ENCODE measurements at places on chromosomes 7 and 10.

DNA sequence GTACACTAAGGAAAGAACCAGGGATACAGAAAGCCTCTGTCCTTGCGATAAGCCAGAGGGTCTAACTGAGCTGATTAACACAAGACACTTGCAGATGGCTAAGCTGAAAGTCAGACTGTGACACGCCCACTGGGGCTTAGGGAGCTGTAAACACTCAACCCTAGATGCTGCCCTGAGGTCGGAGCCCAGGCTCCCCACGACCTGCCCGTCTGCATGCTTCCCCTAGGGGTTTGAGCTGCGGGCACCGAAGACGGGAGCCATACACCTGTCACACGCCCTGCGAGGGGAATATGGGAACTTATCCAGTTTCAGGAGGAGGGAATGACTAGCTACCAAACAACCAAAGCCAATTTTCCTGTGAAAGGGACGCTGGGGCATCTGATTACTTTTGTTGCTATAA lies 96.0 kb downstream of the HTR5A start:
- no peak for DNase-seq

- no peak for DNase-seq
These were observed 742.1 kb downstream of the GRID1 start for GRCh38 chr10:85624511-85624910.

DNA sequence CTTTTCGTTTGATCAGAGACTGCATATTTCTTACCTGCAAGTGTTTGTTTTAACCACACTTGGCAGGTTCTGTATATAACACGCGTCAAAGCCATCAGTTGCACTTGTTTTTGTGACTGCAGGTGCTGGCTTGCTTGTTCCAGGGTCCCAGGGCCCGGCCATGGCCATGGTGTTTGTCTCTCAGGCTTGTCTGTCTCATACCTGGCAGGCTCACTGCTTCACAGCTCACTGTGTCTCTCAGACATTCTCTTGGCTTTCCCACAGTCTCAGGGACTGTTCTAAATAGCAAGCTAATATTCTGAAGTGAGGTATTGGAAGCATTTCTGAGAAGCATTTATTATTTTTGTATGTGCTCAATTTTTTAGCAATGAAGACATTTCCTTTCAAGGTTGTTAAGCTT lies 46.9 kb downstream of the GPR141 start:
- DNase-seq = no peak

GRCh38 chr10:10796774-10797415 lies 220.8 kb upstream of the CELF2 start:
- DNase-seq = no peak

DNA sequence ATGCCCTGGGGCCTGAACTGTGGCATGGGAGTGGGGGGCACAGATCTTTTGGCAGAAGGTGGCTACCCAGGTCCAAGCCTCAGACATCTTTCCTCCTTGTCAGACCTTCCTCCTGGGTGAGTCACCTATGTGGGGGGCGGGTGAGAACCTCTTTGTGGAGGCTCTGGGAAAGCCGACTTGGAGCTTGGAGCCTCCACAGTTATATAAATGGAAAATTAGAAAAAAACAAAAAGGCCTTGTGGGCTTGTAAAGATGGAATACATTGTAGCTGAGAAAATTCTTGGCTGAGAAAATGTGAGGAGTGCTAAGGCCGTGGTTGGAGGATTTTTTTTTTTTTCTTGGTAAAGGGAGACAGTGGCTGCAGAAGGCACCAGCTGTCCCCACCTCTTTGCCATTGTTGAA lies 292.5 kb downstream of the CCDC3 start:
- no peak for DNase-seq

- DNase-seq = no peak
These were observed 90.2 kb upstream of the CACUL1 start for GRCh38 chr10:118844731-118845521.

- no peak for DNase-seq
These were observed 6.0 kb upstream of the PNLIPRP2 start for GRCh38 chr10:116614796-116615195.

GRCh38 chr10:93074597-93075368 lies 1.1 kb downstream of the CYP26A1 start:
- DNase-seq = peak; percentile 56

DNA sequence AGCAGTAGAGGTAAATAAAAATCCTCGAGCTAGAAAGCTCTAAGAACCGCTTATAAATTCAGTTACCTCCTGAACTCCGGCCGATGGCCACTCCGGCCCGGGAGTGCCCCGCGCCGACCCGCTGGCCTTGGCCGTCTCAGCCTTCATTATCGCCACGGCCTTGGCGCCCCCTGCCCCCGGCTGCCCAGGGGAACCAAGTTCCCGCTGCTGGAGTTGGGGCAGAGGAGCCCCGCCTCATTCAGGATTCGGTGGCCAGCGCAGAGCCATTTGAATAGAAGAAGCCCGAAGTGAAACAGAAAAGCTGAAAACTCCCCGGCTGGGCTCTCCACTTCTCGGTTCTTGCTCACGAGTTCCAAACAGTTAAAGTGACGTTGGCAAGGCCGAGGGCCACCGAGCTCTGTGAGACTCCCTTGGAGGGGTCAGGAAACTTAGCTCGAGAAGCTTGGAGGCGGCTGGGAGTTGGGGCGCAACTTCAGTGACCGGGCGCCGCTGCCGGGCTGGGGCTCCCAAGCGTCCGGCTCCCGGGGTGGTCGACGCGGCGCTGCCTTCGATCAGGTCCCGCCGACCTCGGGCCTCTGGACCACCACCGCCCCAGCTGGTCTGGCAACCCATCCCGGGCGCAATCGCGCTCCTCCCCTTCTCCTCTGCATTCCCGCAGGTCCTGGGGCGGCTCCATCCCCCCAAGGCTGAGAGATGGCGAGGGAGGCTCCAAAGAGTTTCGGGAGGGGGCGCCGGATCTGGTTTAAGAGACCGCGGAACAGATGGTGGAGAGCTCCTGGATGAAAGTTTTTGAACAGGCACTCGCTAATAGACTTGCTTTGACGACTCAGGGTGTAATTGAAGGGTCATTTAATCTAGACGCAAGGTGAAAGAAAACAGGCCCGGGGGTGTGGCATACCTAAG lies 5.8 kb upstream of the FEZF1 start:
- peak; percentile 53 for DNase-seq

DNA sequence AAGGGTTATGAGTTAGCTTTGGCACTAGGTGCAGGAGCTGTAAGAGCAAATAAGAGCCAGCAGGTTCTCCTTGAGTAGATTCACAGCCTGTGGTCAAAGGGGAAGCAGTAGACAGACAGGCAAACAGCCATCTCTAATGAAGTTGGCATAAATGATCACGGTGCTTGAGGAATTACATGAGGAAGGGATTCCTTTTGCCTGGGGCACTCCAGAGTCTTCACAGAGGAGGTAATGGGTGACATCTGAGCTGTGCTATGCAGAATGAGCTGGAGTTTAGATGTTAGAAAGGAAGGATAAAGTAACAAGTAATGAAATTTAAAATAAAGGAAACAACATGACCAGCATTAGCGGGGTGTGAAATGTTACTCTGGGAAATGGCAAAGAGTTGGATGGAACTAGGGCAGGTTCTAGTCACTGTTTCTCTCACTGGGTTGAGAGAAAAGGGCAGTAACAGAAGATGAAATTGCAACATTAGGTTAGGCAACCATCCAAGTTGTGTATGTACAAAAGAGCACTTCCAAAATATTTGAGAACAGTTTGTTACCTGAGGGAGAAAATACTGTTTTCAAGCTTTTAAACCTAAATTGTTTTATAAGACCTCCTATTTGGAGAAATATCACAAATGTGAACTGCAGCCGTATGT lies 613.8 kb downstream of the PHTF2 start:
- DNase-seq = no peak

DNA sequence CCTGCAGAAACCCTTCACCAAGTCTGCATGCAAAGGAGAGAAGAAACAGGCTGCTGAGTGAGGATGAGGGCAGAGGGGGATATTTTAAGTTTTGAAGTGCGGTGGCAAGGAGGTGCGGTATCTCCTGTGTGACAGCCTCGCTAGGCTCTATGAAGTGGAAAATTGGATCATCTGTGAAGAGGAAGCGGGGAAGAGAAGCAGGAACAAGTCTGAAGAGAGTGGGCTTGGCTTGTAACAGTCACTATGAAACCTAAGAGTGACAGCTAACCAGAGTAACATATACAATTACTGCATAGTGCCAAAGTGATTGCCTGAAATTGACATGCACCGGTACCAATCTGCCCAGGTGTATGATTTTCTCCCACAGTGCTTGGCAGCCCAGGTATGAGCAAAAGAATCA lies 287.5 kb upstream of the KLF14 start:
- DNase-seq = no peak

- DNase-seq = no peak
These were observed 185.5 kb upstream of the SH2B2 start for GRCh38 chr7:102101111-102101551.

GRCh38 chr7:131459256-131459655 lies 97.2 kb downstream of the PODXL start:
- no peak for DNase-seq

DNA sequence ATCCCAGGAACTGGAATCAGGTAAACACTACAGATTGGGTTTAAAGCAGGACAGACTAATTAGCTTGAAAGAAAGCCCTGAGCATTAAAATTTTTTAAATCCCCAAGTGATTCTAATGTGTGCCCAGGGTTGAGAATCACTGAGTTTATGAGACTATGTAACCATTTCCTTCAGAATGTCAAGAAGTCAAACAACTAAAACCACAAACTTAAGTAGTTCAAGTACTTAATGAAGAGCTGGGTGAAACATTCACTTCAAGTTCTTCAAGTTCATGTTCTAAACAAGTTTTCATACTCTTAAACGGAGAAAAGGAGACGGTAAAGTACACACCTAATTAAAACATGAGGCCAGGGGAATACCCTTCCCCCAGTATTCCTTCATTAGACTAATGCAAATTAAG lies 28.2 kb upstream of the TLL2 start:
- DNase-seq = no peak

GRCh38 chr10:93465806-93466675 lies 16.1 kb downstream of the MYOF start:
- DNase-seq = no peak
